Panc1 (cell line): ENCODE measurements at places on chromosomes 3 and 15. TPM values are rescaled to one million over a fixed set of nuclear protein-coding genes. Genes with fewer than 3 reads are reported as not detected.

Gene LYSMD2
- total RNA-seq: 17.2 TPM

Gene PAQR5
- 2.0 TPM for total RNA-seq

Gene GNAT1
- total RNA-seq: not detected

Gene C3orf85
- not detected for total RNA-seq

Gene SPSB4
- total RNA-seq: 0.05 TPM

Gene LDHAL6B
- total RNA-seq: not detected

Gene CAND2
- total RNA-seq: 0.13 TPM

Gene CHST14
- total RNA-seq: 42.4 TPM

Gene COL6A5
- total RNA-seq: not detected

Gene ARL8B
- total RNA-seq: 51.8 TPM

Gene PLCD1
- total RNA-seq: 1.8 TPM

Gene BCL6
- total RNA-seq: 21.5 TPM

Gene RTP3
- total RNA-seq: not detected

Gene GABRG3
- total RNA-seq: not detected
